ENCODE measurements at places on chromosomes 3 and 15.

- DNase-seq, result no peak
Measured at GRCh38 chr15:37340438-37340837, 240.1 kb upstream of the MEIS2 start.

DNA sequence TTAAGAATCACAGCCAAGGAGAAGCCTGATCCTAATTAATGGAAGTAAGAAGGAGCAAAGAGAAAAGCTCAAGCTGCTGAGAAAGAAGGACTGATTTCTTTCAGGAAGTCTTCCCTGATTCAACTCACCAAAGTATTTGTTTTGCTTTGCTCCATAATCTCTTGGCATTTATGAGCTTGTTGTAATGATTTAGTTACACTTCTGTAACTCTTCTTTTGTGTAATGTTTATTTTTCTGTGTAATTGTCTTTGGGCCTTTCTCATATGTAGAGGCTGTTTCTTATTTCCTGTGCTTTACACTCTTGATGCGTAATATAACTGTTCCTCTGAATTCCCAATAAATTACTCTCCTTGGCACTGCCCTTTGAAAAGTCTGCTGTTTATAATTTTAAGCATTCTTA lies 80.0 kb downstream of the COL6A5 start:
- DNase-seq, result no peak

DNA sequence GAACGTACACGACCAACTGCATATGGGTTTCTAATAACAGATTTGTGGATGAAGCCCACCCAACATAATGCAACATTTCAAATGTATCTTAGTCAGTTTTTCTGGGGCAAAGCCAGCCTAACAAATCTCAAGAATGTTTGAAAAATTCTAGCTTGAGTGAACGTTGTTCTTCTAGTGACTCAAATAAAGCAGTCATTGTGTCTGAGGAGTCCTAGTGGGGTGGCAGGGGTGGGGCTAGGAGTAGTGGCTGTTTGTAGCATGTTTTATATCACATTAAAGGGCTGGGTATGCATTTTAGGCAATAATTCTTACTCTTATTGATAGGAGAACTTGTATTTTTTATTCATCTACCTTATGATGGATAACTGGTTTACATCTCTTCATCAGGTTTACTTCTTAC lies 6.0 kb downstream of the B3GNT5 start:
- no peak for DNase-seq

- no peak for DNase-seq
Measured at GRCh38 chr3:47985381-47985780, 30.8 kb downstream of the MAP4 start.

DNA sequence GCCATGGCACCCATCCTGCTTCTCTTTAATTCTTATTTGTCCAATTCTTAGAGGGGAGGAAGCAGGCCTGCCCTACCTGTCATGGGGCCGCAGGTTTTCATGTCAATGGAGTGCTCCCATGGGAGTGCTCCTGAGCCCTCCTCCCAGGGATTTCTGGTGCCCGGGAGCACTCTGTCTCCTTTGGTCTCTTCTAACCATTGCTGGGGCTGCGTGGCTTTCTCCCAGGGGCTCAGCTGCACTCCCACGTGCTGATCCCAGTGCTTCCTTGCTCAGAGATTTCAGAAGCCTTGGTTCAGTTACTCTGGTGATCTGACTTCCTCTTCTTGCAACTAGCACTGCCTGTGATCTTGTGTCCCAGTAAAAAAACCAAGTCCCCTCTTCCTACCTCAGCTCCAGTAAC lies 68.0 kb upstream of the ARL8B start:
- DNase-seq, result no peak

GRCh38 chr3:180311242-180311641 lies 274.5 kb upstream of the PEX5L start:
- DNase-seq, result no peak

- no peak for DNase-seq
Measured at GRCh38 chr3:81776643-81777042, 15.2 kb upstream of the GBE1 start.

GRCh38 chr3:196990601-196991007 lies 22.0 kb upstream of the PIGZ start:
- no peak for DNase-seq

DNA sequence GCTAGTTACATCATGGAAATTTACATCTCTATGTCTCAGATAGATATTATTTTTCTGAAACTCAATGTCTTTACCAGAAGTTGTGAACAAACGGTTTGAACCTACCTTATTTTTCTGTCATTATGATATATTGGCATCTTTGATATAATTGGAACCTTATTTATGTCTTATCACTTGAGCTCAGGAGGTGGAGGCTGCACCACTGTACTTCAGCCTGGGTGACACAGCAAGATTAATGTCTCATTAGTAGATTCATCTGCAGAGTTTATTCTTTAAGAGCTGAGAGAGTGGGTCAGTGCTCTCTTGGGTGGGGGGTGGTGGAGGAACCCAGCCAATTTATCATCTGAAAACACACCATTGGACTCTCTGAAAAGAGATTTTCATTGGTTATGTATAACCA lies 21.4 kb downstream of the SCG3 start:
- DNase-seq, result no peak

GRCh38 chr15:45790325-45790943 lies 155.6 kb downstream of the SQOR start:
- no peak for DNase-seq

- no peak for DNase-seq
Measured at GRCh38 chr3:146187334-146187950, 26.5 kb upstream of the PLOD2 start.

GRCh38 chr3:128591738-128592426 lies 58.7 kb downstream of the RPN1 start:
- no peak for DNase-seq

DNA sequence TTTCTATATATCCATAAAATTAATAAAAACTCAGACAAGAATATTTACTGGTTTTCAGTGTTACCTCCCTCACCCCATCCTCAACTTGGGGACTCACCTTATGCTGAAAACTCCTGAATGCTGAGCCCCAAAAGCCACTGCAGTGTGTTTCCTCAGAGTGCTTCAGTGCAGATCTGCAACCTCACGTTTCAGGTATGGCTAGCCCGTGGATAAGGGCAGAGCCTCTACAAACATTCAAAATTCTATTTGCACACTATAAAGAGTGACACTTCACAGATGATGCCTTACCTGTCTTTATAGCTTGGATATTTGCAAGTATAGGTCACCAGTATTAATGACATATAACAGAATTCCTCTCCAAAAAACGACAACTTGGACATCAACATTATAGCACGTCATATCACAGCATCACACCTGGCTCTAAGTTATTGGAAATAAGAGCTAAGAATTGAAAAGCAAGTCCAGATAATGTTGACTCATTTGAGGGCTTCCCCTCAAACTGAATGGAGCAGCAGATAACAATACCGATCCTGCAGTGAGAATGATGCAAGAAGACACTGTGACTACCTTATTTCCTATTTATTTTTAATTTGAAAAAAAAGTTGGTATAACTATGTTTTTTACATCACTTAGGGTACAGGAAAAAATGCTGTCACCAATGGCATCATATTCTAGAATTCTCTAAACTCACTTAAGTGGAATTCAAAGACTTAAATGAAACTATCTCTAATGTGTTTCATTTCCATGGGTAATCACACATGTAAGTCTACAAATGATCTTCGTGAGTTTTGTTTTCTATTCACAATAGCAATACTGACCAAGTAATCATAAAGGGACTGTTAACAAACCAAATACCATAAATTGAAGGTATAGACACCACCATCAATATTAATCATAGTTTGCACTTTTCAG lies 40.7 kb upstream of the RSL24D1 start:
- no peak for DNase-seq

GRCh38 chr15:77631745-77632533 lies 773 bp downstream of the LINGO1 start:
- no peak for DNase-seq

- DNase-seq, result no peak
Measured at GRCh38 chr3:174072675-174073074, 675.1 kb downstream of the NLGN1 start.

DNA sequence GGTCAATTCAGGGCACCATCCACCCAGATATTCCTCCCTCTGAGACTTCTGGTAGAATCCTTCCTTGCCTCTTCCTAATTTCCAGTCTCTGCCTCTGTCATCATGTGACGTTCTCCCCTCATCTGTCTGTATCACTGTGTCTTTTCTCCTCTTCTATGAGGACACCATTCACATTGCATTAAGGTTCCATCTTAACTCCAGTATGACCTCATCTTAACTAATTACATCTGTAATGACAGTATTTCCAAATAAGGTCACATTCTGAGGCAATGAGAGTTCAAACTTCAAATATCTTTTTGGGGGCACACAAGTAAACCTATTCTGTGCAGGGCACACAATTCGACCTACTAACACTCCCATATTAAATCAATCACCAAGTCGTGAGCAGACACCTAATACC lies 169.7 kb downstream of the FHIT start:
- no peak for DNase-seq

DNA sequence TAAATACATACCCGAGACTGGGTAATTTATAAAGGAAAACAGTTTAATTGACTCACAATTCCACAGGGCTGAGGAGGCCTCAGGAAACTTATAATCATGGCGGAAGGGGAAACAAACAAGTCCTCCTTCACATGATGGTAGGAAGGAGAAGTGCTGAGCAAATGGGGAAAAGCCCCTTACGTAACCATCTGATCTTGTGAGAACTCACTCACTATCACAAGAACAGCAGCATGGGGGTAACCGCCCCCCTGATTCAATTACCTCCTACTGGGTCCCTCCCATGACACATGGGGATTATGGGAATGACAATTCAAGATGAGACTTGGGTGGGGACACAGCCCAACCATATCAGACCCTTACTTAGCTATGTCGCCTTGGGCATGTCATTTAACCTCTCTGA lies 27.7 kb downstream of the SCG3 start:
- DNase-seq, result no peak

DNA sequence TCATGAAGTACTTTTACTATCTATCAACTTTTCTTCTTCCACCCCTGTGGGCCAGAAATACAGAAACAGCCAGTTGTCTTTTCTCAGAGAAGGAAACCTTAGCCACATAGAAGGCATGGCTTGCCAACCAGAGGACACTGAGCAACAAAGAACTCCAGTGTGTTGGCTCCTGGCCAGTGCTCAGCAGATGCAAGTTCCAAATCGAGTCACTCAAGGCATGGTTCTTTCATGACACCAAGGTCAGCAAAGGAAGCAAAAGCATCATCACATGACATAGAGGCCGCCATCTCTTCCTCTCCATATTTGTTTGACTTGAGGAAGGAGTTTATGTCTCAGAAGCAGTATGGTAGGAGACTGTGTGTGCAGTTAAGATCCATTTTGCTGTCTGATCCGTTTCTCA lies 92.2 kb downstream of the MYLK start:
- no peak for DNase-seq

GRCh38 chr3:174533286-174533685 lies 325.8 kb upstream of the NAALADL2 start:
- no peak for DNase-seq

DNA sequence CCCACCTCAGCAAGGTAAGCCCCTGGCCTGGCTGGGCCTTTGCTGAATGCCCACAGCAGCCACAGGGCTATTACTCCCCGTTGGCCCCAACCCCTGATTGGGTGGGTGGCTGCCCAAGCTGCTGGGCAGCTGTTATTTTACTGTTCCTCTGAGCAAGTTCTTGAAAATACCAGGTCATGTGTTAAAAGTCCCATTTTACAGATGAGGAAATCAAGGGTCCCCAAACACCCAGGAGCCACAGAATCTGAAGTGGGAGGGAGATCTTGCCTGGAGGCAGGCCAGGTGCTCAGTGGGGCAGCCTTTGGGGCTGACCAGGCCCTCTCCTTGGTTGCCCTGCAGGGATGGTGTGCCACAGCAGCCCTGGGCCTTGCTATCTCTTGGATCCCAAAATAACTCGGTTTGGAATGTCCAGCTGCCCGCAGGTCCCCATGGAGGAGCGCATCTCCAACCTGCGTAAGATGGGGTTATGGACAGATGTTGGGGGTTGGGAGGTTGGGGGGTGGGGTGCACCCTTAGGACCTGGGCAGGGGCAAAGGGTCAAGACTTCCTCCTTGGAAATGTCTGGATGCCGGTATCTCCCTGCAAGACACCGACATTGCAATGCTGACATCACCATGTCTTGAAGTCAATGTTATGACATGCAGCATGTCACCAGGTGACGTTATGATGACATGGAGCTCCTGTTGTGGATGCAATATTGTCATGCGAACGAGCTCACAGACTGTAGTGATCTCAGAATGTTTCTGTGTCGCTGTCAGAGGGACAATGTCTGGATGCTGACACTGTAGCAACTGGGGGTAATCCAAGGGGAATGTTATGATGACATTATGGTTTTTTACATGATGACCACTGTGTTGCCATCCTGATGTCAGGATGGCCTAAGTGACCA lies 13.3 kb upstream of the CSPG4 start:
- no peak for DNase-seq

GRCh38 chr15:71743861-71744382 lies 66.4 kb upstream of the NR2E3 start:
- DNase-seq, result no peak

GRCh38 chr15:64586259-64586870 lies 126.0 kb downstream of the ZNF609 start:
- DNase-seq, result no peak

DNA sequence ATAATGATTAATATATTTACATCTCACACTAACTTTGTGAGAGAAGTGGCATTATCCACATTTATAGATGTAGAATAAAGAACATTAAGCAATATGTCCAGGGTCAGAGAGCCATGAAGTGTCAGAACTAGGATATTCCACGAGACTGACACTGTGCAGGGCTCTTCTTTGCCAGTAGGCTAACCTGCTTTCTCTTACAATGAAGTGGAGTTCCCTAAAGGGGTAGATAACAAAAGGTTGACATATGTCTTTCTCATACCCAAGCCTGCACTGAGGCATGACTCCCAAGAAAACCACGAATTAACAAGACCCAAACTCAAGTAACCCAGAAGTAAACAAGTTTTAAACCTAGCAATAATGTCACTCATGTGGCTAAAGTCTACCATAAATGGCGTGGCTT lies 191.5 kb upstream of the SLC2A2 start:
- DNase-seq, result no peak

DNA sequence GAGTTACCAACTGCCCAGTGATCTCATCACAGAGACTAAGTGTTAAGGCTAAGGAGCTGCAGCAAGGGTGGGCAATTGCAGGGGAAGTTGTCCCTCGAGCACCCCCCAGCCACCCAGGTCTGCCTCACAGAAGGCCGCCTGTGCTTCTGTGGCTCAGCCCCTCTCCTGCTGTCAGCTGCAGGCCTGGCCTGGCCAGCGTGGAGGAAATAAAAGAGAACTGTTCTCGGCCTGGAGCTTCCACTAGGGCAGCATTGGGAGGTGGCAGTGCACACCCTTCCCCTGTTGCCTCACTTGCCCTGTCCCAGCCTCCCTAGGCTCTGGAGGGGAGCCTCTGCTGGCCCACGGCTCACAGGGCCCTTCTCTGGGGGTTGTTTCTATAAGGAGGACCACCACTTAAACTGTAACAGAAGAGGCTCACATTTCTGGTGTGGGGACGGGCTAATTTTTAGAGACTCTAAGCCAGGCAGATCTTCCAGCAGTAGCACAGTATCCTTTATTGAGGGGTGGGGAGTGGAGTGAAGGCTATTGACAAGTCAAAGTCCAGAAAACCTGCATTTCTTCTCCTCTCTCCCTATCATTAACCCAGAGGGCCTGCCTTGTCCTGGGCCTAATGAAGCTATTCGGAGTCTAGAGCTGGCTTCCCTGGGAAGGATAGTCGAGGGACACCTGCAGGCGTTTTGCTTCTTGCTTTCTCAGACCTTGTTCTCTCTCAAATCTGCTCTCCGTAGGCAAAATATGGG lies 75.6 kb upstream of the ADPGK start:
- no peak for DNase-seq

- DNase-seq, result no peak
Measured at GRCh38 chr3:58656631-58657030, 9.9 kb downstream of the FAM3D start.
